ENCODE measurements at places on chromosomes 16 and 17.

DNA sequence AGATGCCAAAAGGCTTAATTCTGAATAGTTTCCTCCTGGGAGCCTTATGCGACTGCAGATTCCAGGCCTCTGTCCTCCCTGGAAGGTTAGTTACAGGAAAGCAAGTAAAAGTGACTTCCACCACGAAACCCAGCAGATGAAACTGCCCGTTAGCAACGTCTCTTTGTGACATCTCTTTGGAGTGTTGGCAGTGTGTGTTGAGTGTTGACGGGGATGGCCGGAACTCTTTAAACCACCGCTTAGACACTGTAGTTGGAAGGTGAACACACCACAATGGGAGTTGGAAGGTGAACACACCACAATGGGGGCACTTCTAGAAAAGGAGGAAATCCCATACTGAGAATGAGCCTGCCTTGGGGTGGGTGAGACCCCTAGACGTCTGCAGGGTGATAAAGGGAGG lies 858 bp downstream of the SKAP1 start:
- no peaks in the 10 kb centered on the region for H3K4me1 ChIP-seq
- no peaks in the 10 kb centered on the region for H3K36me3 ChIP-seq
- no peak for DNase-seq
- H3K4me3 ChIP-seq, result no peak overlapping the region

GRCh38 chr16:72715267-72715666 lies 332.7 kb downstream of the ZFHX3 start:
- no peak overlapping the region for H3K4me3 ChIP-seq
- H3K27ac ChIP-seq, result no peak overlapping the region
- no peaks in the 10 kb centered on the region for H3K4me1 ChIP-seq
- H3K27me3 ChIP-seq, result no peaks in the 10 kb centered on the region
- no peak for DNase-seq

DNA sequence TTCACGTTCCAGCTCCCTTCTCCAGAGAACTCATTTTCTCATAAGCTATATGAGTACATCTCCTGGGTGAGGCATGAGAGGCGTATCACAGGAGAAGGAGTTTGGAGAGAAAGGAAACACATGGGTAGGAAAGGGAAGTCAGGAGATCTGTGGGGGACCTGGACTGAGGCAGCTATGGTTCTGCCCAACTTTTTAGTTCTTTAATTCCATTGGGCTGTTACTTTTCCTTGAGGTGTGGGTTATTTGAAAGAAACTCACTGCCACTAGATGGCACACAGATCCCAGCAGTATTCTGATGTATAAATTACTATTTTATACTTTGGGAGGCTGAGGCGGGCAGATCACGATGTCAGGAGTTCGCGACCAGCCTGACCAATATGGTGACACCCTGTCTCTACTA lies 63.6 kb downstream of the NUP93 start:
- H3K4me1 ChIP-seq, result no peaks in the 10 kb centered on the region
- H3K27ac ChIP-seq, result no peak overlapping the region
- no peak overlapping the region for H3K4me3 ChIP-seq
- no peaks in the 10 kb centered on the region for H3K36me3 ChIP-seq

DNA sequence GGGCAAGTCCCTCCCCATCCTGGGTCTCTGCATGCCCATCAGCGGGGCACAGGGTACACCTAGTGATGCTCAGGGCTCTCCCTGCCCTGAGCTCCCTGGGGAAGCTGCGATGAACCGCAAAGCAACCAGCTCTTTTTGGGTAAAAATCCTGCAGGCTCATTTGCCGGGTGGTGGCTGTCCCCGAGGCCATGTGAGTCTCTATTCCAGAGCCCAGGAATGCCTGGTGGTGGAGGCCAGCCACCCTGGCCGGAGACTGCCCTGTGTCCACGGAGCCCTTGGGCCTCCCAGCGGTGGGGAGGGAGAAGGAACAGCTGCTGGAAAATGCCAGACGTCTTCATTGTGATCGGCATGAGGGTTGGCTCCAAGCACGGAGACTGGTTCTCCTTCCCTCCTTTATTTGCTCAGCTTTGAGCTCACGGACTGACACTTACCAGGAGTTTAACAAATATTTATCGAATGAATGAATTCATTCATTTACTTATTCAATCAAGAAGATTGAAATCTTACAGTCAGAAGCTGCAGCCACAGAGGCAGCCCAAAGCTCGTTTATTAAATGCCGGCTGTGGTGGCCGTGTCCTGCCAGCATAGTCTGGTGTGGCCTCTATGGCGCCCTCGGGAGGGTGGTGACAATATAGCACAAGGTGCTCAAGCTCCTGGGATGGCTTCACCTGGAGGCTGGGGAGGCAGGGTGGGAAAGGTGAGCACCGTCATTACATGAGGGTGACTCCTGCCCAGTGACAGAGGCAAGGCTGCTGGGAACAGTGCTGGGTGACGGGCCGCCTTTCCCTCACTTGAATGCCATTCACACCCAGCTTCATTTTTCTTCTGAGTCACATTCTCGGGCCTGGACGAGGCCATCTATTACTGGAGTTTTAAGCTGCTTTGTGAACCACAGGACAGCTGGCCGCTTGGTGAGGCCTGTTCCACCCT lies 31.1 kb upstream of the JPH3 start:
- H3K4me1 ChIP-seq, result peaks cover 20% of the 10 kb centered on the region
- H3K27ac ChIP-seq, result no peak overlapping the region
- H3K4me3 ChIP-seq, result no peak overlapping the region

DNA sequence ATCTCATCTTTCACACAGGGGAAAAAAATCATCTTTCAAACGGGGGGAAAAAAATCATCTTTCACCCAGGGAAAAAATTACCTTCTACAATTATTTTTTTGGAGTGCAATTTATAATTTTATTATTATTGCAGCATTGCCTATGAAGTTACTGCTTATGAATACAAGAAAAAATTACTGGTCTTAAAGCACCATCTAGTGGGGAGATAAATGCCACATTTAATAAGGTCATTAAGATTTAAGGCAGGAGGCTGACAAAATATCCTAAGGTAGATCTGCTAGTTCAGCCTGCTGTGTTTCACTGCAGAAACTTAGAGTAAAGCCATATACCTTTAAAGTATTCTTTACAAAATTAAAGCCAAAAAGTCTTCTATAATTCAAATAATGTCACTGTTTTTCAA lies 13.7 kb downstream of the SHCBP1 start:
- H3K4me1 ChIP-seq, result no peaks in the 10 kb centered on the region
- no peak for DNase-seq
- no peaks in the 10 kb centered on the region for H3K27me3 ChIP-seq

DNA sequence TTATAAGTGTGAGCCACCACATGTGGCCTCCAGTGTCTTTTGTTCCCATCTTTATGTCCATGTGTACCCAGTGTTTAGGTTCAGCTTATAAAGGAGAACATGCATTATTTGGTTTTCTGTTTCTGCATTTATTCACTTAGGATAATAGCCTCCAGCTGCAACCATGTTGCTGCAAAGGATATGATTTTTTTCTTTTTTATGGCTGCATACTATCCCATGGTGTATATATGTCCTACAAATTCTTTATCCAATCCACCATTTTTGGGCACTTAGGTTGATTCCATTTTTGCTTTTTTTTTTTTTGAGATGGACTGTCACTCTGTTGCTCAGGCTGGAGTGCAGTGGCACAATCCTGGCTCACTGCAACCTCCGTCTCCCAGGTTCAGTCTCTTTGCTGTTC lies 32.9 kb downstream of the ATAD5 start:
- no peak for DNase-seq
- no peak overlapping the region for H3K4me3 ChIP-seq
- no peaks in the 10 kb centered on the region for H3K27me3 ChIP-seq
- no peaks in the 10 kb centered on the region for H3K36me3 ChIP-seq

DNA sequence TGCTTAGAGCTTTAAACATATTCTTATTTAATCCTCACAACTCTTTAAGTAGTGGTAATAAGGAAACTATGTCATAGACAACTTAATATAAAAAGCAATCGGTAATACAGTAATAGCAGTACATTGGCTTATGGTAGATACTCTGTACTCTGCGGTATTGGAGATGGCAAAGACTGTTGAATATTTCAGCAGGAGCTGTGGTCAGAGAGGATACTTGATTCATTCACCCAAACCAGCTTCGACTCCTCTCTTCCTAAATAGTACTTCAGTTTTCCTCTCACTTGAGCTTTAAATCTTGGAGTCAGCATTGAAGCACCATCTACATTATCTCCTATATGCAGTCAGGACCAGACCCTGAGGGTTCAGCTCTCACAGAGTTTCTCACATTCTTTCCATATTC lies 169.3 kb downstream of the CYB561 start:
- H3K4me3 ChIP-seq, result no peak overlapping the region
- H3K27ac ChIP-seq, result peak overlapping the region; percentile 16
- DNase-seq, result no peak
- H3K4me1 ChIP-seq, result peaks cover 11% of the 10 kb centered on the region

- DNase-seq, result no peak
- peak overlapping the region; percentile 95 for H3K27ac ChIP-seq
- H3K4me1 ChIP-seq, result peaks cover 46% of the 10 kb centered on the region
- no peaks in the 10 kb centered on the region for H3K36me3 ChIP-seq
- no peak overlapping the region for H3K4me3 ChIP-seq
- no peaks in the 10 kb centered on the region for H3K27me3 ChIP-seq
Observed at GRCh38 chr16:84931506-84931905, 79.8 kb downstream of the ZDHHC7 start.

GRCh38 chr16:54718376-54718775 lies 212.3 kb upstream of the IRX5 start:
- no peak overlapping the region for H3K4me3 ChIP-seq
- no peaks in the 10 kb centered on the region for H3K4me1 ChIP-seq
- H3K27ac ChIP-seq, result no peak overlapping the region
- DNase-seq, result no peak

DNA sequence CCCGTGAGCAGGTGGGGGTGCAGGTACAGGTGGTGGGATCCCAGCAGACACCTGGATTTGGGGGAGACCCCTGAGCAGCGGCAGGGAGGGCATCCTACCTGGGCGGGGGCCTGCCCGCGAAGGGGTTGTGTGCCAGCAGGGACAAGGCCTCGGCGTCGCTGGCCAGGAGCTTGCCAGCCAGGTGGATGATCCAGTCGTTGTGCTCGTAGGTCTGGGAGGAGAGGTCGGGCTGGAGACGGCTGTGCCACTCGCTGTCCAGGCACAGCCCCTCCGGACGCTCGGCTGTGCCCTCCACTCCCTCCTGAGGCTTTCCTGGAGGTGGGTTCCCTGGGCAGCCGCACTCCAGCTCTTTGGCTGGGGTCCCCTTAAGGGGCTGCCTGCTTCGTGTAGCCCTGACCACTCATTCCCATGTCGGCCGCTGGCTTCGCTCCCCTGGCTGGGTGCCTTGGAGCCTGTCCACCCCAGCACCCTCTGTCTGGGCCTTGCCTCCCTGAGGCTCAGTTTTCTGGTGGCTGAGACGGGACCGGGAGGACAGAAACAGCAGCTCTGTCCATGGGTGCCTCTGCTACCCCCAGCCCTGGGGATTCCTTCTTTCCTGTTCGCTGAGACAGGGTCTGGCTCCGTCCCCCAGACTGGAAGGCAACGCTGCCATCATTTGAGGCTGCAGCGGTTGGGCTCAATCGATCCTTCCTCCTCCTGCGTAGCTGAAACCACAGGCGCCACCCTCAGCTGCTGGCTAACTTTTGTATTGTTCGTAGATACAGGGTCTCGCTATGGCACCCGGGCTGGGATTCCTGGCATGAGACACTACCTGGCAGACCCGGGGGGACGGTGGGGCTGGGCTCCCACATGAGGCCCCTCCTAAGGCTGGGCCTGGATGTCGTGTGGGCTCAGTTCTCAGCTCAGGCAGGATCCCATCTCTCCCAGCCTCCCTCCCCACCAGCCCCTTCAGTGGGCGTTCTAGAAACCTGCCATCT lies 68.6 kb upstream of the GNG13 start:
- no peak overlapping the region for H3K27ac ChIP-seq
- peak; percentile 6 for DNase-seq
- no peak overlapping the region for H3K4me3 ChIP-seq
- no peaks in the 10 kb centered on the region for H3K27me3 ChIP-seq
- peaks cover 47% of the 10 kb centered on the region for H3K36me3 ChIP-seq

DNA sequence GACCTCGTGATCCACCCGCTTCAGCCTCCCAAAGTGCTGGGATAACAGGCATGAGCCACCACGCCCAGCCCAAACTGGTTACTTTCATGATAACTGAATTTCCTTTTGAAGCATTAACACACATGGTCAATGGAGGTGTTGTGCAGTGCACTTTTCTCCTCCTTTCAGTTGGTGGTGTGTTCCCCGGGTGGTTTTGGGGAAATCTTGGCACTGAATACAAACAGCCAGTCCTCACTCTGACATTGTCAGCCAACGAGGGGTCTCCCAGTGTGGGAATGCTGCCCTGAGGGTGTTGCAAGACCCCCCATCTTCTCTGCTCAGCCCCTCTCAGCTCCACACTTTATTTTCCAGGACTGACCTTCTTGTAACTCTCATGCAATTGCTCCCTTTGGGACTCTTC lies 70.5 kb downstream of the SOX9 start:
- H3K36me3 ChIP-seq, result no peaks in the 10 kb centered on the region
- DNase-seq, result no peak
- H3K27me3 ChIP-seq, result peaks cover 29% of the 10 kb centered on the region
- H3K4me3 ChIP-seq, result no peak overlapping the region

GRCh38 chr16:3044708-3045107 lies 1.7 kb upstream of the MMP25 start:
- H3K4me3 ChIP-seq, result no peak overlapping the region
- peaks cover 99% of the 10 kb centered on the region for H3K27me3 ChIP-seq
- H3K4me1 ChIP-seq, result peaks cover 22% of the 10 kb centered on the region
- H3K36me3 ChIP-seq, result no peaks in the 10 kb centered on the region

- H3K27me3 ChIP-seq, result peaks cover 51% of the 10 kb centered on the region
- H3K4me1 ChIP-seq, result no peaks in the 10 kb centered on the region
Observed at GRCh38 chr17:7060165-7060891, 16.4 kb upstream of the SLC16A11 start.

GRCh38 chr16:57348327-57348726 lies 10.3 kb upstream of the CCL22 start:
- peaks cover 10% of the 10 kb centered on the region for H3K27me3 ChIP-seq
- H3K4me3 ChIP-seq, result no peak overlapping the region
- H3K27ac ChIP-seq, result no peak overlapping the region
- DNase-seq, result no peak
- H3K36me3 ChIP-seq, result no peaks in the 10 kb centered on the region

GRCh38 chr16:13543850-13544249 lies 376.1 kb upstream of the ERCC4 start:
- H3K27me3 ChIP-seq, result peaks cover 25% of the 10 kb centered on the region
- DNase-seq, result no peak
- H3K4me1 ChIP-seq, result no peaks in the 10 kb centered on the region
- no peak overlapping the region for H3K27ac ChIP-seq

DNA sequence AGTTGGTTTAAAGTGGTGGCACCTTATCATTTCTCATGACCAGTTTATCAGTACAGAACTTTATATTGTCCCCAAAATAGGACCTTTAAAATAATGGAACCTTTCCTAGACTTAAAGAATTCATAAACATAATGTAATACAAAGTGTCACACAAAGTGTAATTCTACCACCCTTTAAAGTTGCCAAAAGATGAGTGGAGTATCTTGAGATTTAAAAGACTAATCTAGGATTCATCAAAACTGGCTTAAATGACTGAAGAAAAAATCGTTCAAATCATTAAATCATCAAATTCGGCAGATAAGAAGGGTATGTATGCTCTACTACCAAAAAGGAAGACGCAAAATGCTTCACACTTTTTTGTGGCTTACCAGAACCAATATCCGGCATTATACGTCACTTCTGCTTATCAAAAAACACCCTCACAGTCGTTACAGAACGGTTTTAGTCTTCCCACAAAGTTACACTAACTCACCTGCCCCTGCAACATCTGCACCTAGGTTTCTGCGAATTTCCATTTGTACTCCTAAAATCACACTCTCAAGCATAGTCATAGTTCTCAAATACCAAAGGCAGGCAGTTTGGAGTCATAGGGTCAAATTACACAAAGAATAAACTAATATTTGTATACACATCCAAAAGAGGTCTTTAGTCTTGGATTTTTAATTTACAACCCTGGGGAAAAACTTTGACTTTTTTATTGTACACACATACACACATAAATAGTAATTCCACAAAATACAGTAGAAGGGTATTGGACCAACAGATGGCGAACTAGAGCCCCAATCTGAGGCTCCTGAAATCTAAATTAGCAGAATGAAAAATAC lies 1.4 kb upstream of the KANSL1 start:
- H3K27me3 ChIP-seq, result no peaks in the 10 kb centered on the region
- no peak for DNase-seq
- peak overlapping the region; percentile 100 for H3K27ac ChIP-seq
